ENCODE measurements at places on chromosomes 12 and 14.

DNA sequence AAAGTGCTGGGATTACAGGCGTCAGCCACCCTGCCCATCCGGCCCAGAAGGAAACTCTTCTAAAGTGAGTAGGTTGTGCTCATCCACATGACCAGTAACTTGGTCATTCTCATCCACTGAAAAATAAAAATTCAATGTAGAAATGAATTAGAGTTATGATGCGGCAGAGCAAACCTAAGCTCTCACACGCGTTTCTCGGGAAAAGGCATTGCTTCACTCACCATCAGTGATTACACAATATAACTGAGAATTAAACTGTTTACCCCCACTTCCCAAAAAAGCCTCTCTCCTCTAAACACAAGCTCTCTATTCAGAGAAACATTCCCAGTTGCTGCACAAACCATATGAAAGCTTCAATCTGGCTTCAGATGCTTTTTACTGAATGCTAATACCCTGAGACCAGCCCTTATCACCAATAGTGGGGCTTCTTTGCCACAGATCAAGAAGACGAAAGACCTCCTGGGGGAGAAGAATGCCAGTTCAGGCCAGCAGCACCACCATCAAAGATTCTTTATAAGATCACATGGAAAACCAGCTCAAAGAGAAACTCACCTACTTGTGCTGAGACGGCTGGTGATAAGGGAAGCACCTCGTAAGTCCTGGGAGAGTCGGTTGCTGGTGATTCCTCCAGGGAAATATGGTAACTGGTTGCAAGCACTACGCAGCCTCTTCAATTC lies 121.5 kb upstream of the SFSWAP start:
- H3K36me3 ChIP-seq = no peaks in the 10 kb centered on the region
- H3K4me3 ChIP-seq = no peak overlapping the region
- H3K27ac ChIP-seq = no peak overlapping the region
- DNase-seq = no peak
- H3K27me3 ChIP-seq = peaks cover 29% of the 10 kb centered on the region

GRCh38 chr14:56149995-56150394 lies 31.8 kb downstream of the PELI2 start:
- H3K4me3 ChIP-seq = no peak overlapping the region
- peaks cover 83% of the 10 kb centered on the region for H3K27me3 ChIP-seq
- no peaks in the 10 kb centered on the region for H3K4me1 ChIP-seq
- no peak for DNase-seq
- no peak overlapping the region for H3K27ac ChIP-seq
- H3K36me3 ChIP-seq = no peaks in the 10 kb centered on the region

- DNase-seq = no peak
- H3K27ac ChIP-seq = no peak overlapping the region
- H3K4me3 ChIP-seq = no peak overlapping the region
- no peaks in the 10 kb centered on the region for H3K4me1 ChIP-seq
- no peaks in the 10 kb centered on the region for H3K36me3 ChIP-seq
Observed at GRCh38 chr14:74863274-74863673, 12.7 kb downstream of the PROX2 start.

DNA sequence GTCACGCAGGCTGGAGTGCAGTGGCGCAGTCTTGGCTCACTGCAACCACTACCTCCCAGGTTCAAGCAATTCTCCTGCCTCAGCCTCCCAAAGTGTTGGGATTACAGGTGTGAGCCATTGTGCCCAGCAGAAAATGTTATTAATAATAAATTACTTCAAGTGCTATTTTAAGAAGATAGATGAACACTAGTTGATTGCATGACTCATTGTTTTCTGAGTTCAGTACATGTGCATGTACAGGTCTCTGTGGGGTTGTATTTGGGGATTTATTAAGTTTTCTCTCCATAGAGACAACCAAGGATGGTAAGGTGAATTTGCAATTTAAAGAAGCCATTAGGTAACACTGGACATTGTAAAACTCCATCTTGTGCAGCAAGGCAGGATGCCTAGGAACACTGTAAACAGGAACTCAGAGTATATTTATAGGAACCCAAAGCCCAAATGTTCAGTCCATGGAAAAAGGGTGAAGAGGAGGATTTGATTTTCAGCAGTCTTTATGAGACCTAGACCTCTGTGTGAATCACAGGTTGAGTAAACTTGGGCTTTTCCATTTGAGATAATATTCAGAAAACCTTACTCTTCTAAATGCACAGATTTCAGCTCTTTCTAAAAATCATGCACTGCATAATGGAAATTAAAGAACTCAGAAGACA lies 49.3 kb upstream of the TMPO start:
- H3K4me3 ChIP-seq = no peak overlapping the region
- H3K4me1 ChIP-seq = no peaks in the 10 kb centered on the region
- no peaks in the 10 kb centered on the region for H3K27me3 ChIP-seq
- DNase-seq = no peak

- no peaks in the 10 kb centered on the region for H3K27me3 ChIP-seq
- DNase-seq = peak; percentile 91
- no peaks in the 10 kb centered on the region for H3K36me3 ChIP-seq
- H3K4me1 ChIP-seq = peaks cover 29% of the 10 kb centered on the region
Observed at GRCh38 chr12:116599285-116600136, 40.3 kb downstream of the MAP1LC3B2 start.

- no peaks in the 10 kb centered on the region for H3K27me3 ChIP-seq
- H3K4me3 ChIP-seq = no peak overlapping the region
- DNase-seq = no peak
- no peak overlapping the region for H3K27ac ChIP-seq
- H3K4me1 ChIP-seq = no peaks in the 10 kb centered on the region
Observed at GRCh38 chr14:30600922-30601918, 20.9 kb upstream of the SCFD1 start.
